ENCODE measurements at places on chromosomes 5 and 9. TPM values are rescaled to one million over a fixed set of nuclear protein-coding genes. Genes with fewer than 3 reads are reported as not detected.

The KIAA0825 gene
- 1.4 TPM for polyA plus RNA-seq

The JAKMIP2 gene
- polyA plus RNA-seq = 0.09 TPM

The MYOZ3 gene
- not detected for polyA plus RNA-seq

The KIF24 gene
- polyA plus RNA-seq = not detected

The SEMA5A gene
- polyA plus RNA-seq = not detected

The CCDC187 gene
- 0.50 TPM for polyA plus RNA-seq

The SCGB3A2 gene
- not detected for polyA plus RNA-seq

The IFNA2 gene
- not detected for polyA plus RNA-seq

The HCN1 gene
- polyA plus RNA-seq = not detected

The QRFP gene
- not detected for polyA plus RNA-seq

The SLC36A3 gene
- not detected for polyA plus RNA-seq

The PCDHGA4 gene
- 0.14 TPM for polyA plus RNA-seq

GRCh38 chr9:35696520-35697215, 6.9 kb upstream of the TPM2 start:
- no peaks in the 10 kb centered on the region for H3K36me3 ChIP-seq
- no peak overlapping the region for H3K4me3 ChIP-seq

DNA sequence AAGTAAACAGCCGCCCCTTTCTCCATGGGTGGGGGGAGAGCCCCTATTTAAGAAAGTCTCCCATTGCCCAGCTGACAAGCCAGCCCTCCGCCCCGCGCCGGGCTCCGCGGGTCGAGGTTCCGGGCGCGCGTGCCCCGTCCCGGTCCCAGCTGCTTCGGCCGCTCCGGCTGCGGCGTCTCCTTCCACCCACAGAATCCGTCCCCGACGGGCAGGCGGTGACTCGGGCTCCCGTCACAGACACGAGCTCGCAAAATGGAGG, 223 bp downstream of the NR3C1 start:
- peaks cover 36% of the 10 kb centered on the region for H3K4me1 ChIP-seq
- peak overlapping the region; percentile 96 for H3K4me3 ChIP-seq
- H3K36me3 ChIP-seq = peaks cover 8% of the 10 kb centered on the region
- DNase-seq = peak; percentile 89
- no peaks in the 10 kb centered on the region for H3K27me3 ChIP-seq

DNA sequence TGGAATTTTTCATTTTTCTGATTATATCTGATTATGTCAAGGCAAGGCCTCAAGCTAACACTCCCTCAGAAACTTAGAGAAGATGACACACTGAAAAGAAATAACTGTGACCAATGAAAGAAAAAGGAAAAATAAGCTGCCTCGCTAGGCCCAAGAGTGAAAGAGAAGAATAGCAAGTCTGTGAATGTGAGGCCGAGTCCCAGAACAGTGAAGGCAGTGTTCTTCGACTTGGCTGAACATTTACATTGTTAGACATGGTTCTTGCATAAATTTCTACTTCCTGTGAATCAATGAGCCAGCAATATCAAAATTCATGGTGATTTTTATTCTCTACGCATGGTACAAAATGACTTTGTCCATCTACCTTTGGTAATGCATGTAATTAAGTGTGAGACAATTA, at the start of gene ATP10B:
Gene ATP10B, minus strand, starts transcription at position 163 of the 400 bp plus-strand sequence. CDS start 164,137 bp downstream, outside the sequence.
- no peak for DNase-seq
- no peaks in the 10 kb centered on the region for H3K4me1 ChIP-seq
- no peaks in the 10 kb centered on the region for H3K36me3 ChIP-seq
- H3K27ac ChIP-seq = peak within 1 kb of the TSS; percentile 24

DNA sequence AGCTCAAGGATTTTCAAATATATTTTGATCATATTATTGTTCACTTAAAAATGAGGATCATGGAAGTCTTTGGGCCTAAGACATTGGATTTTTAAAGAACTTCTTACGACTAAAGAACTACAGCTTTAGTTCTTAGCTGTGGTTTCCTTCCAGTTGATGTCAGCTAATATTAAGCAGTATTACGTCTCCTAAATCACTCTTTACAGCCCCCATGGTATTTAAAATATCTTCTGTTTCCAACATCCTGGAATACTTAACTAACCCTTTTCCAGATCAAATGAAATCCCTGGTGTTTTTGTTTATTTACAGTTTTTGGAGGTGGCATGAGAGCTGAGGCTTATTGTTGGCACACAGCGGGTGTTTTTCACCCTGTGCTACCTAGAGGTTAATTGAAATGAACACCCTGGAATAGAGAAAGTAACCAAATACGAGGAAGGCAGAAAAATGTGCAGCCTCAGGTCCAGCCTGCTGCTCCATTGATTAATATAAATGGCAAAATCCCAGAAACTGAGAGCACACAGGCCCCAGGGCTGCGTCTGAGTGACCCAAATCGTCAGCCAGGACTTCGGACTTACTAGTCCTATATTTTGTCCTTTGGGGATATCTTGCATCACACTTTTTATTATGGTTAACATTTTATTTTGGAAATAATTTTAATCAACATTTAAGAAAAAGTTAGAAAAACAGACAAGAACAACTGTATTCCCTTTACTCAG, 52.3 kb upstream of the ICE1 start:
- no peak overlapping the region for H3K4me3 ChIP-seq
- peaks cover 5% of the 10 kb centered on the region for H3K27me3 ChIP-seq
- no peaks in the 10 kb centered on the region for H3K36me3 ChIP-seq
- no peak for DNase-seq
- H3K27ac ChIP-seq = no peak overlapping the region

- no peak overlapping the region for H3K4me3 ChIP-seq
- H3K36me3 ChIP-seq = no peaks in the 10 kb centered on the region
- no peak for DNase-seq
- H3K27ac ChIP-seq = no peak overlapping the region
- H3K4me1 ChIP-seq = no peaks in the 10 kb centered on the region
Measured at GRCh38 chr9:106405871-106406435, 457.0 kb upstream of the ZNF462 start.

GRCh38 chr5:141963701-141964100, 5.2 kb upstream of the RNF14 start:
- H3K4me3 ChIP-seq = no peak overlapping the region
- peaks cover 26% of the 10 kb centered on the region for H3K4me1 ChIP-seq
- DNase-seq = no peak
- H3K27ac ChIP-seq = no peak overlapping the region

DNA sequence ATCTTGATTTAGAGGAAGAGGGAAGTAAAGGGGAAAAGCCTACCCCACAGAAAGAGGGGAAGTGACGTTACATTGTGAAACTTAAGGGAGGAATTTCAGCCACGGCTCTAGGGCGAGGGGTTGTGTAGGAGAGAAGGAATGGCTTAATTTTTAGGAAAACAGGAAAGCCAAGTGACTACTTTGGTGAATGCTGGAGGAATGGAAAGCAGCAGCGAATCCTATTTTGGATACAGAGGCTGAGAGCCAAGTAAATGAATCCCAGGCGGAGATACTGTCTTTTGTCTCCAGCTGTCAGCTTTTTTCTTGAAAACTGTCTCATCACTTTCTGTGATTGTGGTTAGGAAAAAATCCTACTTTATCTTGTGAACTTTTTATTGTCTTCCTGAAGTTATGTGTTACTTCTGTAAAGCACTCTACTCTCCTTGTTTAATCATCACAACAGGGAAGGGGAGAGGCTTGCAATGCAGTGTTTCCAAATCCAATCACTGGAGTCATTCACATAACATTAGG, 188.4 kb downstream of the TSSK1B start:
- no peaks in the 10 kb centered on the region for H3K36me3 ChIP-seq
- no peaks in the 10 kb centered on the region for H3K4me1 ChIP-seq
- H3K4me3 ChIP-seq = no peak overlapping the region
- H3K27me3 ChIP-seq = peaks cover 24% of the 10 kb centered on the region
- DNase-seq = no peak

- H3K27me3 ChIP-seq = no peaks in the 10 kb centered on the region
- no peak overlapping the region for H3K27ac ChIP-seq
- H3K4me3 ChIP-seq = no peak overlapping the region
- H3K36me3 ChIP-seq = no peaks in the 10 kb centered on the region
Measured at GRCh38 chr9:20032413-20033006, 243.7 kb upstream of the SLC24A2 start.

GRCh38 chr5:138954257-138955012, 79.3 kb upstream of the LRRTM2 start:
- DNase-seq = no peak
- no peak overlapping the region for H3K4me3 ChIP-seq
- no peaks in the 10 kb centered on the region for H3K27me3 ChIP-seq
- peaks cover 30% of the 10 kb centered on the region for H3K4me1 ChIP-seq
- peaks cover 7% of the 10 kb centered on the region for H3K36me3 ChIP-seq

DNA sequence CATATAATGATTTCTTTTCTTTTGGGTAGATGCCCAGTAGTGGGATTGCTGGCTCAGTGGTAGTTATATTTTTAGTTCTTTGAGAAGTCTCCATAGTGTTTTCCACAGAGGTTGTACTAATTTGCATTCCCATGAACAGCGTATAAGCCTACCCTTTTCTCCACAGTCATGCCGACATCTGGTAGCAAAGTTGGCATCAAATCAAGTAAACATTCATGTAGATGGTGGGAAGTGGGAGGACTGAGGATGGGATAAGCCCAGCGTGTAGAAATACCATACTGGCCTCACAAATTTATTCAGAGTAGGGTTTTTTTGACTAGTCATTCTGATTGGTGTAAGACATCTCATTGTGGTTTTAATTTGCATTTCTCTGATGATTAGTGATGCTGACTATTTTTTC, 115.4 kb downstream of the EGFLAM start:
- no peak overlapping the region for H3K4me3 ChIP-seq
- H3K36me3 ChIP-seq = no peaks in the 10 kb centered on the region
- no peak for DNase-seq
- peaks cover 15% of the 10 kb centered on the region for H3K27me3 ChIP-seq
- no peaks in the 10 kb centered on the region for H3K4me1 ChIP-seq

DNA sequence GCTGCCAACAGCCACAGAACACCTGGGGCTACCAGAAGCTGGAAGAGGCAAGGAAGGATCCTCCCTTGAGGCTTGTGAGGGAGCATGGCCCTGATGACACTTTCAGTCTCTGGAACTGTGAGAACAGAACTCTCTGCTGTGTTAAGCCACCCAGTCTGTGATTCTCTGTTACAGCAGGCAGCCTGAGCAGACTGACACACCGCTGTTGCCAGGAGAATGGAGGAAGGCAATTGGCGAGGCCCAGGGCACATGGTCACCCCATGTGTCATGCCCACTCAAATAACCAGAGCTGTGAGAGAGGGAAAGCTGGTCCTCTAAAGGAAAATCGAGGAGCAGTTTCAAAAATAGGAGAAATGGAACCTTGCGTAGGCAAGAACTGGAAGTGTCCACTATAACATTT, 12.0 kb upstream of the KIF4B start:
- peaks cover 34% of the 10 kb centered on the region for H3K27me3 ChIP-seq
- H3K27ac ChIP-seq = no peak overlapping the region
- no peak for DNase-seq

DNA sequence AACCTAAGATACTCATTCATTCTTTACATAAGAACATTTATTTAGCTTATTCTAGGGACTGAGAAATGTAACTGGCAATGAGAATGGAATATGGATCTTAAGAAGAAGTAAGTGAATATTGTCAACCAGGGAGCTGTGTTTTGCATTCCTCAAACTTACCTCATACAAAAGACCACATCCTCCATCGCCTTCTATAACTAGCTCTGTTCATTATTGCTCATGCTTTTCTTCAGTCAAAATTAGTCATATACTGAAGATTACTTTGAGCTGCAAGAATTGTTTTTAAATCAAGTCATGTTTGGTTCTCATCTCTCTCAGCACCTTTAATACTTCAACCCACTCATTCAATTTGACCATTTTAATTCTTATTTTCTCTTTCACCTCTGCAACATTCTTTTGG, 140.3 kb upstream of the RASA1 start:
- no peak overlapping the region for H3K4me3 ChIP-seq
- H3K27me3 ChIP-seq = no peaks in the 10 kb centered on the region
- no peak for DNase-seq
- peaks cover 9% of the 10 kb centered on the region for H3K4me1 ChIP-seq
- H3K27ac ChIP-seq = no peak overlapping the region

DNA sequence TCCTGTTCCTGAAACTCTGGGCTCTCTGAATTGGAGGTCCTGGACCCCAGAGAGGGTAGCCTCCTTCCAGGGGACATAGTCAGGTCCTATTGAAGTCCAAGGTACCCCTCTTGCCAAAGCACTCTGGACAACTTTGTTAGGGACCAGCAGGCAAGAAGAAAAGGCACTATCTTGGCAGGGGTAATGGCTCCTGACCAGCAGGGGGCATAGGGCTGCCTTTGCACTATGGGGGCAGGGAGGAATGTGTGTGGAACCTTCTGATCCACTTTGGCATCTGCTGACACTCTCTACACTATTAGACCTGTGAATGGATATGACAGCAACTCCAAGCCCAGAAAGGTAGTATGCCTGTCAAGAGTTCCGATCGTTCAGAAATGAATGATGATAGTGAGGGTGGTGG, 179.0 kb upstream of the CD180 start:
- no peak overlapping the region for H3K4me3 ChIP-seq
- H3K27ac ChIP-seq = no peak overlapping the region
- H3K36me3 ChIP-seq = no peaks in the 10 kb centered on the region

- no peaks in the 10 kb centered on the region for H3K27me3 ChIP-seq
- H3K4me1 ChIP-seq = peaks cover 4% of the 10 kb centered on the region
- no peak for DNase-seq
- H3K27ac ChIP-seq = no peak overlapping the region
- H3K4me3 ChIP-seq = no peak overlapping the region
- H3K36me3 ChIP-seq = peaks cover 23% of the 10 kb centered on the region
Measured at GRCh38 chr9:4857163-4857810, 64.5 kb downstream of the RCL1 start.

- peaks cover 8% of the 10 kb centered on the region for H3K4me1 ChIP-seq
- no peaks in the 10 kb centered on the region for H3K27me3 ChIP-seq
- peak overlapping the region; percentile 72 for H3K27ac ChIP-seq
- no peaks in the 10 kb centered on the region for H3K36me3 ChIP-seq
Measured at GRCh38 chr5:179923436-179923835, 15.7 kb upstream of the TBC1D9B start.

DNA sequence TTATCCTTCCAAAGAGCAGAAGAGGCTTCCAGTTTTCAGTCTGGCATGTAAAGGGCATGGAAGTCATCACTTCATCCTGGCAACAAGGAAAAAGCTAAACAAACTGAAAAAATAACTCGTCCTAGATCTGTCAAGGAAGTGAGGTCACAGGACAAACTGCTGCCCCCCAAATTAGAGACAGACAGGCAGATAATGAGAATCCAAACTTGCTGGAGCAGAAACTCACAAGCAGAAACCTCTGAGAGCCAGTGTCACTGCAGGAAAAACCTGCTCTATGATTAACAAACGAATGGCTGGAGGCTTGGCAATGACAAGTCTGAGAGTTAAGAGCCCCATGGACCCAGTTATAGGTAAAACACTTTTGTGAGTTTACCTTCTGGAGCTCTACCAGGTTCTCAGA, 18.9 kb upstream of the MLANA start:
- DNase-seq = no peak
- H3K4me3 ChIP-seq = no peak overlapping the region
- peaks cover 6% of the 10 kb centered on the region for H3K36me3 ChIP-seq
- no peak overlapping the region for H3K27ac ChIP-seq

GRCh38 chr9:72949918-72950325, 2.9 kb downstream of the ALDH1A1 start:
- H3K27ac ChIP-seq = no peak overlapping the region
- H3K4me1 ChIP-seq = peaks cover 37% of the 10 kb centered on the region
- no peak overlapping the region for H3K4me3 ChIP-seq
- H3K36me3 ChIP-seq = no peaks in the 10 kb centered on the region
